ENCODE measurements at places on chromosomes 12 and 14. TPM values are rescaled to one million over a fixed set of nuclear protein-coding genes. Genes with fewer than 3 reads are reported as not detected.

The SIRT4 gene
- polyA plus RNA-seq: 4.4 TPM

The DCP1B gene
- polyA plus RNA-seq: 10.3 TPM

The NR4A1 gene
- 44.0 TPM for polyA plus RNA-seq

The GZMH gene
- polyA plus RNA-seq: 0.22 TPM

The CD163L1 gene
- polyA plus RNA-seq: 8.2 TPM

The BEGAIN gene
- 3.6 TPM for polyA plus RNA-seq

The TMEM63C gene
- 2.7 TPM for polyA plus RNA-seq

The ALDH1L2 gene
- polyA plus RNA-seq: 6.9 TPM

The GLIPR1L2 gene
- polyA plus RNA-seq: 1.2 TPM

The MEG3 gene
- 2,621 TPM for polyA plus RNA-seq

The LRP1 gene
- 98.3 TPM for polyA plus RNA-seq

The FOXA1 gene
- polyA plus RNA-seq: 0.71 TPM

The TAS2R8 gene
- polyA plus RNA-seq: not detected

The NT5DC3 gene
- 6.7 TPM for polyA plus RNA-seq

The FOXN4 gene
- 0.11 TPM for polyA plus RNA-seq

The PCK2 gene
- polyA plus RNA-seq: 3.4 TPM

The SLC7A8 gene
- 2.6 TPM for polyA plus RNA-seq

The GUCY2C gene
- polyA plus RNA-seq: 0.20 TPM

- no peak for DNase-seq
Measured at GRCh38 chr12:41527534-41528116, 339.5 kb downstream of the PDZRN4 start.

DNA sequence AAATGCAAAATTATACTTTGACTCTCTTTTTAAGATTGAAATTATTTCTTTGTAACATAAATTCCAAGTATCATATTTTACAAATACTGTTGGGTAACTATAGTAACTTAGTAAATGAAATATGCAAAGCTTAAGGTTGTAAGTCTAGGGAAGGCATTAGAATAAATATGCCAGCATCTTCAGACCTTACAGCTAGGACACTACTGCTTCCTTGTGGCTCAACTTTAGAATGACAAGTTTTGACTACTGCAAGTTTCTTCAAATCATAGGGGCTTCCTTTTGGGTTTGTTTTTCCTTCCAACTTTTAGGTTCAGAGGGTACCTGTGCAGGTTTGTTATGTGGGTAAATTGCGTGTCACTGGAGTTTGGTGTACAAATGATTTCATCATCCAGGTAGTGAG is 17.7 kb upstream of the ANP32D start:
- peak; percentile 47 for DNase-seq

GRCh38 chr12:132450418-132451171 is 39.4 kb upstream of the FBRSL1 start:
- DNase-seq: peak; percentile 90

GRCh38 chr12:10612984-10613348 is 443 bp downstream of the MAGOHB start:
- no peak for DNase-seq

DNA sequence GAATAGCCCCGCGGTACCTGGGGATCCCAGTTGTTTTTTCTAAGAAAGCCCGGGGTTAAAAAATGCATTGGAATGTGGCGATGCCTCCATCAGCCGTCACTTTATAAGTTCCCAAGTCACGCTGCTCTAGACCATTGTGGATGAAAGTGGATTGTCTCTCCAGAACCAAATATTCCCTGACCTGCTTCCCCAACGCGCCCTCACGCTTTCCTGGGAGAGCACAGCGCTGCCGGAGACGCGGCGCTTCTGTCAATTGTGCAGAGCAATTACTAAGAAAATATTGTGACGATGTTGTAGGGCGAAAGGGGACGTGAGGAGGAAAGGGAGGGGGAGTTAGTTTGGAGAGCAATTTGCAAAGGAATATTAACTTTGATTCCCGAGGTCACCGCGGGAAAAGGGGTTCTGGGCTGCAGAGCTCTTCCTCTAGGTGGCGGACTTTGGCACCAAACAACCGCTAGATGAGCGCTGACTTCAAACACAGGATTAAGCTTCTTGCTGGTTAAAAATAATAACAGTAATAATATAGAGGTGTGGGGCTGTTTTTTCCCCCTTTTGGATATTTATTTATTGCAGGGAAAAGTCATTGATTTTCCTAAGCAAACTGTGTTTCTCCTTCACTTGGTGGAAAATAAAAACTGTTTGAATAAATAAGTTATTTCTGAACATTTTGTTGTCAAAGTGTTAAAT is 9.6 kb upstream of the FOXG1 start:
- peak; percentile 54 for DNase-seq

- no peak for DNase-seq
Measured at GRCh38 chr12:114876968-114877680, 193.1 kb upstream of the TBX3 start.

DNA sequence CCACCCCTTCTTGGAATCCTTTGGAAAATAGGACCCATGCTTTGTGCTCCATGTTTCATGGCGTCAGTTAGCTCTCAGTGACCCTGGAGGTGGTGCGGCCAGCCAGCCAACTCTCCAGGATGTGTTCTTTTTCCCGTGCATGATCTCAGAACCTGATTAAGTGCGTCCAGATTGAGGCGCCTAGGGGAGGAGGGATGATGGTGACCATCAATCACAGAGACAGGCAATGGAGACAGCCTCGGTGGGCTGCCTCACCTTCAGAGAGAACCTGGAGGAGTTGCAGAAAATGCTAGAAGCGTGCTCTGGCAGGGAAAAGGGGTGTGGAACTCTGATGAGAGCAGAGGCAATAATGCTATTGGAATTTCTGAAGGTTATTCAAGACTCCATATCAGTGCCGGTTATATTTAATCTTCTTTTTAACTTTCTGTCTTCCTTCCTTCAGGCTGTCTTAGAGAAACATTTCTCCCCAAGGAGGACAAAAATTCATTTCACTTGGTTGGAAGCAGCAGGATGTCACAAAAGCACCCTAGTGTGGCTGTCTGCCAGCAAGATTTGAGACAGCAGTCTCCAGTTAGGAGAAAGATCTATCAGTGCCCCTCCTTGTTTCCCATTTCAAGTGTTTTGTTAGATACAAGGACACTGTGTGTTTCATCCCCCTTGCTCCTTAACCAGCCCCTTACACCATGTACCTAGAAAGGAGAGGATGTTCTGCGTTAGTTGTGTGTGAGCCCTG is 53.3 kb upstream of the IGF1 start:
- no peak for DNase-seq

GRCh38 chr12:48924617-48925303 is 532 bp downstream of the FKBP11 start:
- peak; percentile 71 for DNase-seq

- peak; percentile 69 for DNase-seq
Measured at GRCh38 chr14:99245564-99246511, 26.2 kb downstream of the BCL11B start.

- no peak for DNase-seq
Measured at GRCh38 chr14:36333119-36333518, 12.7 kb upstream of the MBIP start.

GRCh38 chr14:74905595-74906142 is 17.4 kb downstream of the RPS6KL1 start:
- peak; percentile 64 for DNase-seq

- no peak for DNase-seq
Measured at GRCh38 chr14:81234278-81234677, 13.5 kb upstream of the GTF2A1 start.

GRCh38 chr12:41264281-41264680 is 76.2 kb downstream of the PDZRN4 start:
- peak; percentile 16 for DNase-seq

GRCh38 chr14:86357876-86358275 is 827.9 kb downstream of the FLRT2 start:
- no peak for DNase-seq

- no peak for DNase-seq
Measured at GRCh38 chr12:49979016-49979586, 6.4 kb downstream of the AQP6 start.

DNA sequence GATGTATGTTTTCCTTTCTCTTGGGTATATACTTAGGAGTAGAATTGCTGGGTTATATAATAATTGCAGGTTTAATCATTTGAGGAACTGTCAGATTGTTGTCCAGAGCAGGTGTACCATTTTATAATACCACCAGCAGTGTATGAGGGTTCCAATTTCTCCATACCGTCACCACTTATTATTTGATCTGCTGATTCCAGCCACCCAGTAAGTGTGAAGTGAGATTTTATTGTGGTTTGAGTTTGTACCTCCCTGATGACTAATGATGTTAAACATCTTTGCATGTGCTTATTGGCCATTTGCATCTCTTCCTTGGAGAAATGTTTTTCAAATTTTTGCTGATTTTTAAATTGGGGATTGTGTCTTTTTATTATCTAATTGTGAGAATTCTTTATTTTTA is 15.1 kb downstream of the NCKAP5L start:
- no peak for DNase-seq

DNA sequence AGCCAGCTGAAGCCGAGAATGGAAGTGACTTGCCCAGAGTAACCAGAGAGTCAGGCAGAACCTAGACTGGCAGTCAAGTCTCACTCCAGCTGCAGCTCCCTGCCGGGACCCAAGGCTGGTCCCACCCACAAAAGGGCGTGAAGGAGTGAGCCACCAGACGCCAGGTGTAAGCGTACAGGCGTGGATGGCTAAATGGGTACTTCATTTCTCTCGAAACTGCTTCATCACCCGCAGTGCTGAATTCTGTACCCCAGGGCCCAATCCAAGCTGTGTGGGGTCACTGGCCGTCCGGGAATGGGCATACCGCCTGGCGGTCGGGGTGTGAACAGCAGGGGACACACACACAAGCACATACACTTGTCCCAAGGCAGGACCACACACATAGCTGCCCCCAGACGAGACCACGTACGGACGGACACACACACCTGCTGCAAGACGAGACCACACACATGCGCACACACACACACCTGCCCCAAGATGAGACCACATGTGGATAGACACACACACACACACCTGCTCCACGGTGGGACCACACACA is 34.8 kb downstream of the DEGS2 start:
- DNase-seq: no peak

DNA sequence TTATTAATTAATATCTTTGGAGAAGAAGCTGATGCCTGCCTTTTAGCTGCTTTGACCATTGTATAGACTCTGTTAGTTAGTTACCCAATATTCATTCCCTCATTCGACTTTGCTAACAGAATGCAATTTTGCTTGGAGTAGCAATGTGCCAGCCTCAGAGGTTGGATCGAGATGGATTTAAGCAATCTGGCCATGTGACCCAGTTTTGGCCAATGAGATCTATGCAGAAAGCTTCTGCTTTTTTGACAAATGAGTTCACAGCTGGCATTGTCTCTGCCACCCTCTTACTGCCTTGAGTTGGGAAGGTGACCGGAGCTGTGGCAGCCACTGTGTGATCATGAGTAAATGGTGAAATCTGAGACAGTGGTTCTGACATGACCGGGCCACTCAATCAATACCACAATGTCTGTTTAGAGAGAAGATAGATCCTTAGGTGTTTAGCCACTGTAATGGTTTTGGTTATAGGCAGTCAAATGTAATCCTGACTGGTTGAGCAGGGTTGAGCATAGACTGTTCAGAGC is 74.9 kb upstream of the MED13L start:
- DNase-seq: no peak

DNA sequence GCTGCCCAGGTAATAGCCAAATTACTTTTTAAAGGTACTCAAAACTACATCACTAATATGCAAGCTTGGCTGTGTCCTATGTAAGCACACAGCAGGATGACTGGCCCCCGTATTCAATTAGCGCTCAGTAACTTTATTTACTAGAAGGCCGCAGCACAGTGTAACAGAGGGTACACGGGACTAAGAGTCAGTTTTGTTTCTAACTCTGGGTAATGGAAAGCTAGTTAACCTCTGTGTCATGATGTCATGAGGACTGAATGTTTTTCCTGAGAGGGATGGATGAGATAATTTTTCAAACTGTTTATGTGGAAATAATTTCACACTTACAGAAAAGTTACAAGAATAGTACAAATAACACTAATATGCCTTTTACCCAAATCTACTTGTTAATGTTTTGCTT is 27.1 kb downstream of the GALNT4 start:
- no peak for DNase-seq

DNA sequence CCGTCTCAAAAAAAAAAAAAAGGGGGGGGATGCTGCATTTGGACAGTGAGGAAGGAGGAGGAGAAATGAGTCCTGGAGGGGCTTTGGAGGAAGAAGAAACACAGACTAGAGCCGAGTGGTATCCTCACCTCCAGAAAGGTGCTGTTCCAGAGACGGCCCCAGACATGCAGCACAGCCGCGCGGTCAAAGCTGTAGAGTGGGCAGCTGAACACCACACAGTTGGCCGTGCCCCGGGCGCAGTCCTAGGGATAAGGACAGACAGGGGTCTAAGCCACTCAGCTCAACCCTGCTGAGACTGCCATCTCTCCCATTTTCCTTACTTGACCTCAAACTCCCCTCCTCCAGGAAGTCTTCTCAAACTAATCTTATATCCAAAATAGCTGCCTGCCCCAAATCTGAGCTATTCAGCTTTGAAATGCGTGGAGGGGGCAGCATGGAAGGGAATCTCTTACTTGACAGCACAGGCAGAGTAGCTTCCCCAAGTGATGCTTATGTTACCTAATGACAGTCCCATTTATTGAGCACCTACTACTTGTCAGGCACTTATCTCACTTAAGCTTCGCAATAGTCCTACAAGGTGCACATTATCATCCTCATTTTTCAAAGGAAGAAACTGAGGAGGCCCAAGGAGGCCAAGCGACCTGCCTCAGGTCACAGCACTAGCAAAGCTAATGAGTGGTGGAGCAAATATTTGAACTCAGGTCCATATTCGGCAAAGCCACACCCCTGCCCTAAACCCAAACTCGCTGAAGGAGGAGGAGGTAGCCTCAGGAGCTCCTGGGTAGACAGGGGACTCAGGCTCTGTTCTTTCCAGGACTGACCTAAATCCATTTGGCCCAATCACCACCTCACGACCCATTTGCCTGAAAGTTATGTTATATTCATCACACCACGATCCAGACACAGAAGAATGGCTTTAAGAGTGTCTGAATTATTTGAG is 18.7 kb downstream of the ITGA7 start:
- no peak for DNase-seq

DNA sequence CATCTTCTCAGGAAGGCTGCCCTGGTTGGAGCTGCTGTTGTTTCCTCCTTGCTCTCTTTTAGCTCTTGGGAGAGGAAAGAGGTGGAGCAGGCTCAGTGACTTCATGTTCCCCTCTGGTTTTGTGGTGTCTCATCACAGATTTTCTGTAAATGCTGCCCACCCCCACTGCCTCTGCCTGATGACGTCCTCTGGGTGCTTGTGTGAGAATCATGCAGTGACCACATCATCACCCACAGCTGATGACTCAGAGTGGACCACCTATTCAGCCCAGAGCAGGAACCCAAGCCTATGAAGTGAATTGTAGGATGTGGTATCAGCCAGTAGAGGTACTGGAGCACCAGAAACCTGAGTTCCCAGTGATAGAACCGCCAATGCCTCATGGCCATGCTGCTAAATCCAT is at the start of gene GZMB:
TSS of gene GZMB (minus strand) at position 33 of the 400 bp plus-strand sequence. CDS start at position 3, 30 bp downstream.
- no peak for DNase-seq
